ENCODE measurements at places on chromosomes 3 and 15.

GRCh38 chr3:167575000-167575600 lies 78.6 kb downstream of the WDR49 start:
- no peak for DNase-seq

DNA sequence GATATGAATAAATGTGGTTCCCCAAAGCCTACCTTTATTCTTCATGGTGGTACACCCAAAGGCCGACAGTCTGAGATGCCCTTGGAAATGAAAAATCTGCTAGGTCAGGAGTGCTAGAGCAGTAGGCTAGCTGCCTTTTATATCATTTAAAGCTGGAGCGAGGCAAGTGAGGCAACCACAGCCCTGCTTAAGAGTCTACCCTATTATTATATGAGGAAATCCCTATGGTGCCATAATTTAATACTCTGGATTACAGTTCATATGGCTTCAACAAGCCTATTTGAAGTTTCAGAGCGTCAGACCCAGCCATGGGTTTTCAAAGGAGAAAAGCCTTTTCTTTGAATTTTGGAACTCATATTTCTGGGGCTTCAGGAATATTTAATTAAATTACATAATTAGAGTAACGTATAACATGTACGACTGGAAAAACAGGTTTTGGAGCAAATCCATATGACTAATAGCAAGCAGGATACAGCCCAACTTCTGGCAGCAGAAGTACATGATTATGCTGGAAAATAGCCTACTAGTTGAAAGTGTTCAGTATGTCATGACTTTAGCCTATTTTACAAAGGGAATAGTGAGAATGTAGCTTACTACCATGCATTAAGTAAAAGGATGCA lies 18.0 kb upstream of the SLTM start:
- DNase-seq, result no peak

DNA sequence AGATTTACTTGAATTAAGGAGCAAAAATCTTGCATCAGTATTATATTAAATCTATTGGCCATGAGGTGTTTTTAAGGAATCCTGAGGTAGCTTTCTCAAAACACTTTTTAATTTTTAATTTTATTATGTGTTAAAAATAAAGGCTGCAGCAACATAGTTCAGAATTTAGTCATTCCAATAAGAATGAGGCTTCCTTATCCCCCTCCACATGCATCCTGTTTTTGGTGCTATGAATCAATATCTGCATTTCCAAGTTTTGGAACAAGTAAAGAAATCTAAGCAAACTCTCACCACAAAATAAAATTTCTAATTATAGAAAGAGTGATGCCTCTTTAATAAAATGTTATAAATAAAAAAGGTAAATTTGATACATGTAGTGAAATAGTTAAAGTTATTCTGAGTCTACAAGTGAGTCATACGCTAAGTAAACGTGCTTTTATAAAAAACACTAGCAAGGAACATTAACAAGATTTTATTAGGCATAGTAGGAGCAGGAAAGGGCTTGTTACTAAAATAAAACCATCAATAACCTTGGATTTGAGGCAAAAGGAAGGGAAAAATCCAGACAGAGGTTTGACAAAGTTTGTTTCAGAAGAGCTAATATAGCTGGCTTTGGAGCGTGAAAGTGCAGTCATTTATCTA lies 1218.0 kb downstream of the NSUN3 start:
- no peak for DNase-seq

DNA sequence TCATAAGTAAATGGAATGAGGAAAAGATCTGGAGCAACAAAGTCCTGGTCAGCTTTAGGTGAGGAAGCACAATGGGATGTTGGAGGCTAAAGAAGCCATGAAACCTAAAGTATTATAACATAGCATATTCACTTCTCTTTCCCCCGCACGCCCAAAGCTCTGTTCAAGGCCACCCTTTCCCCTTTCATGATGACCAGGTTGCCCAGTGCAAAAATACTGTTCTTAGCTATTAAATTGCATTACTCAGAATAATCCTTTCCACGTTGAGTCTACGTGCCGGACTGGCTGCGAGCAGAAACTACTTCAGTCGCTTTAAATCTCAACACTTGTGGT lies 589 bp upstream of the MAPKBP1 start:
- DNase-seq, result no peak

DNA sequence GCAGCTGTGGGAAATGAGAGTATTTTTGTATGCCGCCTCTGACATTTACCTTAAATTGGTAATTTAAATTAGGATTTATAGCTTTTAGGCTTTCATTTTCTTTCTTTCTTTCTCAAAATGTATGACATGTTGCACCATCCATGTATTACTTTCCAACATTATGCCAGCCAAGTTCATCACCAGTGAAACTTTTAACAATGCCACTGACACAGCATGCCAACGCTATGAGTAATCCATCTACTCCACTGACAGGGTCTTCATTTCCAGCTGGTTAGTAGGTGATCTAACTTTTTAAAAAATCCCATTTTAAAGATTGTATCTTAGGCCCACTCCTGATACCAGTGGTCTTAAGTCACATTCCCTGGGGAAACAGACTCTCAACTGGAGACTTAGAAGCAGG lies 21.8 kb upstream of the CLDN16 start:
- no peak for DNase-seq

DNA sequence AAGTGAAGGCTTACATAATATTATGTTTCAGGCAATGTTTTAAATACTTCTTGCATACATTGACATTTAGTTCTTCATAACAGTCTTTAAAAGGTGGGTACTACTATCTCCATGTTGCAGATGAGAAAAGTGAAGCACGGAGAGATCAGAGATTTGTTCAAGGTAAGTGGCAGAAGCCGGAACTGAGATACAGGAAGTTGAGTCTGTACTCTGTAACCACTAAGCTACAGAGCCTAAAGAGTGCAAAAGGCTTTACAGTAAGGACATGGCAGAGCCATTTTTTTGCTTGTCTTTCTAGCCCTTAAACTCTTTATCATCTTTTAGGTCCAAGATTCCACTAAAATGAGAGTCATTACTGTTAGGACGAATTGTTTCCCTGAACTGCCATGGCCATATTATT lies 186.5 kb upstream of the PEX5L start:
- no peak for DNase-seq

GRCh38 chr3:150925751-150926201 lies 20.5 kb upstream of the MINDY4B start:
- DNase-seq, result peak; percentile 33

DNA sequence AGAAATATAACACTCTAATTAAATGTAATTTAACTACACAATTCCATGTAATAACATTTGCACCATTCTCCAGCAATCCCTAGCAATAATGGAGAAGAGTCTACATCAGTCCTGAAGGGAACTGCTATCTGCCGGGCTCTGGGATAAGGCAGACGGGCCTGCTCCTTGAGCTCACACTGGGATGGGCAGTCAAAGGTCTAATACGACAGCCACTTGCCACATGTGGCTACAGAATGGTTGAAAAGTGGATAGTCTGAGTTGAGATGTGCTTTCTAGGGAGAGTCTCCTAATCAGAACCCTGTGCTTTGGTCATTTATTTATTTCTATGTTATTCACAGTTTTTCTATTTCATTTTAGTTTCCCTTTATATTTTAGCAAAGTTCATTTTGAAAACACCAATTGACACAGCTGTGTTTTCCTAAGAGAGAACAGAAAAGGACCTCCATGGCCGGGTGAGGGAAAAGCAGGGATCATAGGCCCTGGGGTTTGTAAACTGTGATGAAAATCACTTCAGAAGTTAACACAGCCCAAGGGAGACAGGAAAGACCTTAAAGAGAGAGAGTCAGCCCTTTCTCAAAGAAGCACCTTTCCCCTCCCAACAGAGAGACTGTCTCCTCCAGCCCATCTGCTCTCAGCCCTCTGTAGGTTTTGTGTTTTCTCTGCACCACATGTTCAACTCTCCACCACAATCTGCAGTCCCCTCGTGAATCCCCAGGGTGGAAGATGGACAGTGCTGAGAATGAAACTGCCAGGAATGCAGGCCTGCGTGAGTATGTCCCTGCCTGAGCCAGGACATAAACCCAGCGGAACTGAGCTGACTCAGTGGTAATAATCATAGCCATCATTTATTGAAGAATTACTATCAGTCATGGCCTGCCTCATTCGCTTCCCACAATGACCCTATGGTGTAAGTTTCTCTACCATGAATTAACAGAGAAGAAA lies 11.6 kb downstream of the FSIP1 start:
- no peak for DNase-seq

DNA sequence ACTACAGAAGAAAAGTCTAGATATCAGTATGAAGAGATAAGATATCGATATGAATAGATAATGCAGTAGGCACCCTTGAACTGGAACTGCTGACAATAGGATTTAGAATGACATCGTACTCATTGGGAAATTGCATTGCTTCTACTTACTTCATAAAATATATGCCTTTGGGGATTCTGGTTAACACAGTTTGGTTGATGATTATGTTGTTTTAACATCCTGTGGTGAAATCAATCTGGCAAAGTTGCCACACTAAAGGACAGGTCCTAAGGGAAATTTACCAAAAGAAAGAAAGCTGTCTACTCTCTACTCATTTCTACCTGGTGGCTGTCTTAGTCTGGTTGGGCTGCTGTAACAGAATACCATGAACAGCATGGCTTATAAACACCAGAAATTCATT lies 417.4 kb upstream of the DPH6 start:
- no peak for DNase-seq

- no peak for DNase-seq
Observed at GRCh38 chr3:162699291-162699690, 1202.7 kb downstream of the OTOL1 start.

GRCh38 chr3:190305406-190305805 lies 16.8 kb downstream of the CLDN1 start:
- no peak for DNase-seq

DNA sequence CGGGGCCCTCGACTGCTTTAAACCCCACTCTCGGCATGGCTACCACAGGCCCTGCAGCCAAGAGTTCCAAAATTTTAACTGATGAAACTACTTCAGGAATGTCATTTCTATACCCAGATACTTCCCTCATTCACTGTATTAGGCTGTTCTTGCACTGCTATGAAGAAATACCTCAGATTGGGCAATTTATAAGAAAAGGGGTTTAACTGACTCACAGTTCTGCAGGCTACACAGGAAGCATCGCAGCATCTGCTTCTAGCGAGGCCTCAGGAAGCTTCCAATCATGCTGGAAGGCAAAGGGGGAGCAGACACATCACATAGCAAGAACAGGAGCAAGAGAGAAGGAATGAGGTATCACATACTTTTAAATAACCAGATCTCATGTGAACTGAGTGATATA lies 21.6 kb upstream of the ALCAM start:
- DNase-seq, result no peak

DNA sequence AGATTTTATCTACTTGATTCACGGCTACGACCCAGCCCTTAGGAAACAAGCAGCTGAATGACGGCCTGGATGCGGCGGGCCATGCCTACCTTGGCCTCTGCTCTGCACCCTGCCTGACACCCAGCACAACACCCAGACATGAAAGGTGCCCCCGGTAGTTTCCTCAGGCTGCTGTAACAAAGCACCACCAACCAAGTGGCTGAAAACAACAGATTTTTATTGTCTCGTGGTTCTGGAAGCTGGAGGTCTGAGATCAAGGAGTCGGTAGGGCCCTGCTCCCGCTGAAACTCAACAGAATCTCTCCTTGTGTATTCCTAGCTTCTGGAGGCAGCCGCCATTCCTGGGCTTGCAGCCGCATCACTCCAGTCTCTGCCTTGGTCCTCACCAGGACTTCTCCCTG lies 111.7 kb downstream of the ADCY5 start:
- no peak for DNase-seq

GRCh38 chr3:27160146-27160545 lies 209.0 kb downstream of the NEK10 start:
- DNase-seq, result no peak

DNA sequence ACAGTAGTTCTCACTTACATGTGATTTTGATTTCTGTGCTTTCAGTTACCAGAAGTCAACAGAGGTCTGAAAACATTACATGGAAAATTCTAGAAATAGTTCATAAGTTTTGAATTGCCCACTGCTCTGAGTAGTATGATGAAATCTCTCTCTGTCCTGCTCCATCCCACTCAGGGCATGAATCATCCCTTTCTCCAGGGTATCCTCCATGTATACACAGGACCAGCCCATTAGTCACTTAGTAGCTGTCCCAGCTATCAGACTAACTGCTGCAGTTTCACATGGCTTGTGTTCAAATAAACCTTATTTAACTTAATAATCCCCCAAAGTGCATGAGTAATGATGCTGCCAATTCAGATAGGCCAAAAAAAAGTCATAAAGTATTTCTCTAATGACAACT lies 38.6 kb downstream of the EPHA3 start:
- DNase-seq, result no peak

- DNase-seq, result no peak
Observed at GRCh38 chr3:53880396-53881345, 1.3 kb downstream of the ACTR8 start.

DNA sequence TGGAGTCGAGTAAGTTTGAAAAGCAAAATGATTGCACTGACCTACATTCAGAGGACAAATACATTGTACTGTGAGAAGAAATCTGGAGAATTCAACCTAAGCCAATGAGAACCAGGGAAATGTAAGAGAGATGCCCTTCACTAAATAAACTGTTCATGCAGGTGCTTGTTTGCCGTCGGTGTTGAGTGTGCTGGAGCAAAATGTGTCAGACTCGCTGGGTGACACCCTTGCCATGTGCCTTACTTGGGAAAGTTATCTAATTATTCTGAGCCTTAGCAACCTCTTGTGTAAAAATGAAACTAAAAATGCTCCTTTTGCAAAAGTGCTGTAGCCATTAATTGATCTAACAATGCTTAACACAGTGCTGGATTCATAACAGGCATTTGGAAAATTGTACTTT lies 140.4 kb downstream of the GABRB3 start:
- no peak for DNase-seq

DNA sequence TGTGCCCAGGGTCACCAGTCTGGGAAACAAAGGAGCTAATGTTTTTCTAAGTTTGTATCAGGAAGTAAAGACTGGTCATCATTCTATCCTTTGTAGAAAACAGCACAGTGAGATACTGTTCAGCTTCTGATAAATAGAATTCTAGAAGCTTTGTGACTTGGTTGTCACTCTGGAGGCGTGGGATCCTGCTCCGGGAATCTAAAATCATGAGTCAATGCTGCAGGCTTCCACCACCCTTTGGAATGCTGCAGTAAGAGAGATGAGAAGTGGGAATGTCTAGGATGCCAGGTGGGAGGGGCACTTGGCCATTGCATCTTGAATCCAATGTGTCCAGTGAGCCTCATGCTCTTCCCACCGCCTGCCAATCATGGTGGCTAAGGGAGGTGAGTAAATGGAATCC lies 40.9 kb downstream of the SAMMSON start:
- no peak for DNase-seq

DNA sequence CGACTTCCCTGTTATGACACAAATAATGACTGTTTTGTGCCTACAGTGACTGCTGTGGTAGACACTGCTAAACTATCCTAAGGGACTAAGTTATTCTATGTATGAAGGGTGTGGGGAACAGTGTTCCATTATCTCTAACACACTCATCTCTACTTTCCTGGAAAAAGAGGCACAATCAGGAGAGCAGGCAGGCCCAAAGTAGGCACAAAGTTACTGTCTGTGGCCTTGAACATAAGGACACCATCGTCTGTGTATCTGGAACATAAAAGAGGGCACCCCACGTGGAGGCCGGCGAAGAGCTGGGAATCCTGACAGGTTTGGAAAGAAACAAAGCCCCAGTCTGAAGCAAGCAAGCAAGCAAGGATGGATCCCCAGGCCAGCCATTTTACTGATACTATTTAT lies 1.5 kb downstream of the ABCC5 start:
- DNase-seq, result no peak

GRCh38 chr15:65042776-65043327 lies 2.3 kb upstream of the SLC51B start:
- no peak for DNase-seq
